ENCODE measurements at places on chromosomes 16 and 17.

DNA sequence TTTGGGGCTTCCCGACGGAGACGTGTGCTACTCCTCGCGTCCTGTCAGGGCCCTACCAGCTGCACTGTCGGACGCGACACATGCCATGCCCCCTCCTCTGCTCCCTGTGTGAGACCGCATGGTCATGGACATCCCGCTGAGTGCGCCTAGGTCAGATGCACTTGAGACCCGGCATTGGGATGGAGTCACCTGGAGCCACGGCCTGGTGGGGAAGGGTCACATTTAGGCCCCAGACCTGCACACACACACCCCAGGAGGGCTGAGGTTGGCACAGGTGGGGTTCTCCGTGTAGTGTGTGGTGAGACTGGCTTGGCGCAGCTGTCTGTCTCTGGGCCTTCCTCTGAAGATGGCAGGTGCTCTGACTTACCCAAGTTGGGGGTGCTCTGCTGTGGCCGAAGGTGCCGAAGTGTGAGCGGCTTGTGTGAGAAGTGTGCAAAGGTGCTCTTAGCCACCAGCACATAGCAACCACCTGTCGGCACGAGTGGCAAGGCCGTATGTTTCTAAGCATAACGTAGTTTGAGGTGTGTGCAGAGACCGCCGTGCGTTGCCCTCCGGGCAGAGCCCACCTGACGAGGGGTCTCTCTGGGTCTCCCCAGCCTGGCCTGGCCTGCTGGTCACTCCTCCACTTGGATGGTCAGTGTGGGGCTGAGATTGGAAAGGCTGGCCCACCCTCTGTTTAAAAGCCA lies 108.6 kb downstream of the BANP start:
- DNase-seq: no peak

DNA sequence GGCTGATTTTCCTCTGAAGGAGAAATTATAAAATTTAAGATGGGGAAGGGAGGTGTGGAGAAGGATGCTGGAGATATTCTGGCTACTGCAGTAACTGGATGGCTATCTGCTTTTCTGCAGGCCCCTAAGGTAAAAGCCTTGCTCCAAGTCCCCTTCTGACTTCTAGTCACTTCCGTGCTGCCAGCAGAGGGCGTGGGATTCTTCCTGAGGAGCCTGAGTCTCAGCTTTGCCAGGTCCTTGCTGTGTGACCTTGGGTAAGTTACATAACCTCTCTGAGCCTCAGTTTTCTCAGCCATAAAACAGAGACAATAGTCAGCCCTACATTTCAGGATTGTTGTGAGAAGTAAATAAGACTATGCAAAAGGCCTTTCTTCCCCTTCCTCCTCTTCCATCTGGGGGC lies 24.3 kb upstream of the TMEM220 start:
- no peak for DNase-seq

GRCh38 chr16:52501746-52502145 lies 45.2 kb downstream of the TOX3 start:
- DNase-seq: no peak

DNA sequence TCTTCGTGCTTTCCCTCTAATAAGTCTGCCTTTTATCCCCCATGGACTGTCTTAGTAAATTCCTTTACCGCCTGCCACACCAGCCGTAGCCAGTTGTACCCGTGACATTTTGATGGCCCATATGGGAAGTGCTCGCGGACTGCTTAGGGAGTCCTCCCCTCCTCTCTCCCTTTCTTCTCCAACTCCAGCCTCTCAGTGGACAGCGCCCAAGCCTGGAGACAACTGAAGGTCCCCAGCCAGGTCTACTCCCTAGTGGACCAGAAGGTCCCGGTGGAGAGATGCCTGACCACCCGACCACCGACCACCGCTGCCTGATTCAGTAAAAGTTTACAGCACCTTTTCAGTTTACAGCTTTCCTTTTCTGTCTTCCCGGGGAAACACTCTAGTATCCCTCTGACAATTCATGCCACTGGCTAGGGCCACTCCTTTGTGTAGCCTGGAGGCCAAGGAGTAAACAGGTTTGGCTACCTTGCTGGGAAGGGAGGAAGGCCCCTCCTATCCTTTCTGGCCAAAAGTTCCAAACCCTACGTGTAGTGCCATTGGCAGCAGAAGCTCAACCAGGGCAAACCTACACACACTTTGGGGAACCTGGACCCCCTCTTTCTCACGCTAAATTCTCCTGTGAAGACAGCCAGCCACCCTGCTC lies 18.0 kb downstream of the CTRB2 start:
- DNase-seq: no peak

GRCh38 chr17:37844158-37844976 lies 79.8 kb upstream of the TBC1D3K start:
- peak; percentile 30 for DNase-seq

GRCh38 chr17:71176928-71177443 lies 943.8 kb upstream of the SOX9 start:
- no peak for DNase-seq

GRCh38 chr17:81927152-81927652 lies 333 bp downstream of the MAFG start:
- DNase-seq: no peak

DNA sequence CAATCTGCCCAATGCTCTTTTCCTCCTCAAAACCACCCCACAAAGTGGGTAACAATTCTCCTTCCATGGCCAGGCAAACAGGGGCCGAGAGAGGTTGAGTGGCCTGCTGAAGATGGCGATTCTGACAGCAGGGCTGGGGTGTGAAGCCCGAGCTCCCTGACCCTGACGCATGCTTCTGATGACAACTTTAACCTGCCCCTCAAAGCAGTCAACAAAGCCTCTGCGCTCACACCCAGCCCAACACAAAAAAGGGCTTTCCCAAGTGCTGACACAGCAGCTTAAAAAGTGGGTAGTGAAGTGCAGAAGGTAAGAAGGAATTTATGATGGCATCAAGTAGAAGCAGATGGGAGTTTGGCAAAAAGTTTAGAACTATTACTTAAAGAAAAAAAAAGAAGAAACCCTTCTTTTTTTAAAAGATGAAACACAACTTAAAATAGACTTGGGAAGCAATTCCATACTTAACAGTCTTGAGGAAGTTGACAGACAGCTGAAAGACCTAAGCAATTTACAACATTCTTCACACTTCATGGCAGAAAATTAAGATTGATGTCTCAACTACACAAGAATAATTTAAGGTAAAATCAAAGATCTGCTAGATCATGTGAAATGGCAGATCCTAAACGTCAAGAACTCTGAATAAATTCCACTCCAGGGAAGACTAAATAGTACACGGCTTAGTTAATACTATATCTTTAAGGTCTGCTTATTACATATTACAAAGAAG lies 133.9 kb downstream of the PARN start:
- no peak for DNase-seq

- no peak for DNase-seq
Measured at GRCh38 chr17:42457107-42457792, 1.4 kb upstream of the ATP6V0A1 start.

- DNase-seq: no peak
Measured at GRCh38 chr16:81876273-81876900, 97.3 kb downstream of the PLCG2 start.

DNA sequence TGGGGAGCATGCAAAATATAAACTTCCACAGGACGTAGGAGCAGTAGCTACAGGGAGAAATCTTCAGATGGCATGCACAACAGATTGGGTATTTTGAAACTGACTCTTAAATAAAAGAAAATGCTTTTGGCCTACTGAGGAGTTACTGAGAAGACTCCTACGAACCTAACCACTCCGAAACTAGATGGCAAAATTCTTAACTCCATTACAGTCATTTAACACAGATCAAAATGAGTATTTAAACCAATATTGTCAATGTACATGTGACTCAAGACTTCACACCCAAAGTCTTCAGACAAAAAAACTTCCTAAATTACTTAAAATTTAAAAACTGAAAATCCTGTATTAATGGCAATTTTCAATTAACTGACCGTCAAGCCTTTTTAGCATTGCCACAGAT lies 8.4 kb upstream of the TERB1 start:
- DNase-seq: no peak

- no peak for DNase-seq
Measured at GRCh38 chr16:6600167-6600566, 732.5 kb upstream of the RBFOX1 start.

- DNase-seq: peak; percentile 32
Measured at GRCh38 chr17:9402590-9403199, 172.9 kb downstream of the STX8 start.

- no peak for DNase-seq
Measured at GRCh38 chr17:65268832-65269231, 131.7 kb downstream of the RGS9 start.

GRCh38 chr17:81166033-81166492 lies at the start of gene AATK:
Gene AATK (minus strand): TSS chr17:81166221. CDS start chr17:81165992, 229 bp downstream.
- no peak for DNase-seq

DNA sequence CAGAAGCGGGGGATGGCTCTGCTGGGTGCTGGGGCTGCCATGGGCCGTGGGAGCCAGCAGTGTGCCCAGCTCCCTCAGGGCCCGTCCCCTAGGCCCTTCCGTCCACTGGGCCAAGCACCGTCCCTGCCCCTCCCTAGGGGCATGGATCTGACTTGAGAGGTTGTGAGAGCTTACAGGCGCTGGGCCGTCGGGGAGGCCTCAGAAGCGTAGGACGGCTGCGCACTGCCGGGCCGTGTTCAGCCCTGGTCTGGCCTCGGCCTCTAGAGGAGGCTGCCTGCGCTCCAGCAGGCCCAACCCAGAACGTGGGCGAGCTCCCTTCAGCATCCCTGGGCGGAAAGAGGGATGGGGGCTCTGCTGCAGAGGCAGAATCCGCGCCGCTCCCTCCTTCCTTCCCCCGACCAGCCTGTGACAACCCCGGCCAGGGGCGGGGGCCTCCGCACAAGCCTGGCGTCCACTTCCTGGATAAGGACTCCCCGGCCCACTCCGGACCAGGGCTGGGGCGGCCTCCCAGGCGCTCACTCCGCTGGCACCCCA lies 685 bp upstream of the MPG start:
- DNase-seq: no peak

DNA sequence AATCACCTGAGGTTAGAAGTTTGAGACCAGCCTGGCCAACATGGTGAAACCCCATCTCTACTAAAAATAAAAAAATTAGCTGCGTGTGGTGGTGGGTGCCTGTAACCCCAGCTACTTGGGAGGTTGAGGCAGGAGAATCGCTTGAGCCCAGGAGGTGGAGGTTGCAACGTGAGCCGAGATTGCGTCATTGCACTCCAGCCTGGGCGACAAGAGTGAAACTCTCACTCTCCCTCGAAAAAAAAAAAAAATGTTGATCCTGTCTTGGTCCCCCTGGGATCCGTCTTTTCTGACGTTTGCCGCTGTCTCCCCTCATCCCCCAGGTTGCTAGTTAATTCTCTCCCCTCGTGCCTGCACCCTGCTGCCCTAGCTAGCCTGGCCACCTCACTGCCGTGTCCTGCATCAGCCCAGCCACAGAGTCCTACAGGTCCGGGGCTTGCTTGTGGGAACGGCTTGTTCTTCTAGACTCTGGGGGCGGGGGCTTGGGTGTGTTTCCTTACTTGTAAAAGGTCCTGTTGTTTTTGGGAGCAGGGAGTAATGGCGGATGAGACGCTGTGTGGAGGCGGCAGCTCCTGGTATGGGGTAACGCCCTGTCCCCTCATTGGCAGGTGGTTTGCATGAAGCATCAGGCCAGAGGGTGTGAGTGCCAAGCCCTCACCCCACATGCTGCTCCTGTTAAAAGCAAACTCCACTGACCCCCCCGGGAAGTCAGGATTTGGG lies 44.6 kb downstream of the PGS1 start:
- DNase-seq: no peak

GRCh38 chr17:56203430-56203829 lies 50.2 kb downstream of the ANKFN1 start:
- DNase-seq: peak; percentile 5

DNA sequence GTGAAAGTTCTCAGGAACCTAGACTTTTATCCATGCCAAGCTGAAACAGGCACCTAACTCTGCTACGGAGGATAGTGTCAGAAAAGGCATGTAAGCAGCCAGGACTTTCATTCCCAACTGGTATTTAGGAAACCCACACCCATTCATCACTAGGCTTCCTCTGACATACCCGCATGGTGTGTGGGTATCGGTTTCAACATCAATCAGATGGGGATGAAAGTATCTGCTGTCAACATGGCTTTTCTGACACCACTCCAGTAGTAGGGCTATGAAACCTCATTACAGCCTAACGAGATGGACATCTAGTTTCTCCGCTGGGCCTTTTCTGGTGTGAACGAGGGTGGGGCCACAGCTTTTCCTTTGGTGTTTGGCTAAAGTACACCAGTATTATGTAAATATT lies 1178.3 kb downstream of the CDH11 start:
- no peak for DNase-seq

- no peak for DNase-seq
Measured at GRCh38 chr17:78899361-78900260, 3.4 kb downstream of the CEP295NL start.

DNA sequence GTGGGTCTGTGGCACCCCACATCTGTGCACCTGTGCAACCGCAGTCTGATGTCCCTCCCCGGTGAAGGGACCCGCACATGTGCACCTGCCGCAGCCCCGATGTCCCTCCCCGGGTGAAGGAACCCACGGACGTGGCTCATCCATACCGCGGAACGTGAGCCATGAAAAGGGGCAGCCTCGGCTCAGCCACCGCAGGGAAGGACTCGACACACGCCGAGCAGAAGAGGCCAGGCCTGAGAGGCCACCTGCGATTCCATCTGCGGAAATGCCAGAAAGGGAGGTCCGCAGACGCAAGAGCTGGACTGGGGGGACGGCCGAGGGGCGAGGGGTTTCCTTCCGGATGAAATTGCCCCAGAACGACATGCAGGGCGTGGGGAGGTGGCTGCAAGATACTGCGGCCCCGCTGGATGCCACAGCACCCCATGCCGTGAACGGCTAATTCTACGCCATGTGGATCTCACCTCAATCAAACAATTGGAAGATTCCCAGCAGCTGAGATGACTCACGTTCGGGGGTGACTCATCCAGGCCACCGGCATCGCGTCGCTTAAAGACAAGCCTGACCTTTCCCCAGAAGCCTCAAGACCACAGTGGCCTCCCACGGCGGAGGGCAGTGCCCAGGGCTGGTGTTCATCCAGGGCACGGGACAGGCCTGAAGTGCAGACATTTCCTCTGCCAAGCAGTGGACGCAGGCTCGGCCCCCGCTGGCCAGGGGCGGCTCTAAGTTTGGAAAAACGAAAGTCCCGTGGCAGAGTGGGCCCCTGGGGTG lies 21.0 kb downstream of the SOX8 start:
- peak; percentile 76 for DNase-seq

DNA sequence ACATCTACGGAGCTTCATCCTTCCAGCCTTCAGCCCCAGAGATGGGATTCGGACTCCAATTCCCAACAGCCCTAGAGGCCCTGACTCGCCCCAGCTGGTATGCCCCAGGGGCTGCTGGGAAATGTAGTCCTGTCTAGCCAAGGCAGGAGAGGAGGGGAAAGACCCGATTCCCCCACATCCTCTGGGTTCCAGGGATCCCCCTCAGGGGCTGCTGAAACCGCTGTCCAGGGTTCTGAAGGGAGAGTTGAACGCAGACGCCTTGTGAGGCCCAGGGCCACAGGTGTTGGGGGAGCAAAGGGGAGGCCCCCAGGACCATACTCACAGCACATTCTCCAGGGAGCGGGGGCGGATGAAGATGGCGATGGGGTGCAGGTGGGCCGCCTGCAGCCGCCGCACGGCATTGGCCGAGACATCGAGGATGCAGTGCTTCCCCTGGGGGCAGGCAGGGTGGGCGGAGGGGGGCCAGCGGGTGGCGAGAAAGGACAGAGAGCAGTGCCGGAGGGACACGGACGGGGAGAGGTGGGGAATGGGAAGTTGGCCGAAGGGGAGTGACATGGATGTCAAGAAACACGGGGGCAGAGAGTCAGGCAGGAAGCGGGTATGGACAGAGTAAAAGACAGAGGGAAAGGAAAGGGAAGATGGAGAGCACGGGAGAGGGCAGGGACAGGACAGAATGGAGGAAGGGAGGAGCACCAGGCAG lies 12.6 kb upstream of the ASGR1 start:
- no peak for DNase-seq

All from CD8-positive, alpha-beta T cell (primary cell).